Stimulated activated CD8-positive, alpha-beta memory T cell treated with anti-CD3 and anti-CD28 coated beads, Interleukin-7, amount 100 ng/mL, for 48 hours (primary cell): ENCODE measurements at places on chromosomes 3 and 15.

DNA sequence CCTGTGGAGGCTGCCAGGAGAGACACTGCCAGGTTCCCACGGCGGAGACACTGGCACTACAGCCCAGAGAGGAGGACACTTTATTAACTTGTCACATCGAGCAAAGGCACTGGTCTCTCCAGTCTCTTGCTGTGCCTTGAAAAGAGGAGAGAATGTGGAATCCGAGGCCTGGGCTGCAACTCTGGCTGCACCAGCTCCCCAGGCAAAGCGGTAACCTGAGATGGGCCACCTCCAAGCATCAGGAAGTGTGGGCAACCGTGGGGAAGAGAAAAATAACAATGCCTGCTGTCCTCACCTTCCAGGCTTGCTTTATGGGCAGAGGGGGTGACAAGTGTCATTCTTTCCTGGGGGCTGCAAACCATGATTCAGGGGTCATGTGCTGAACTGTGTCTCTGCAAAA is 91.6 kb upstream of the RGMA start:
- DNase-seq = no peak

- no peak for DNase-seq
Observed at GRCh38 chr3:143529018-143529478, 319.2 kb downstream of the SLC9A9 start.

GRCh38 chr3:126451511-126451910 is 24.2 kb downstream of the ZXDC start:
- DNase-seq = no peak

DNA sequence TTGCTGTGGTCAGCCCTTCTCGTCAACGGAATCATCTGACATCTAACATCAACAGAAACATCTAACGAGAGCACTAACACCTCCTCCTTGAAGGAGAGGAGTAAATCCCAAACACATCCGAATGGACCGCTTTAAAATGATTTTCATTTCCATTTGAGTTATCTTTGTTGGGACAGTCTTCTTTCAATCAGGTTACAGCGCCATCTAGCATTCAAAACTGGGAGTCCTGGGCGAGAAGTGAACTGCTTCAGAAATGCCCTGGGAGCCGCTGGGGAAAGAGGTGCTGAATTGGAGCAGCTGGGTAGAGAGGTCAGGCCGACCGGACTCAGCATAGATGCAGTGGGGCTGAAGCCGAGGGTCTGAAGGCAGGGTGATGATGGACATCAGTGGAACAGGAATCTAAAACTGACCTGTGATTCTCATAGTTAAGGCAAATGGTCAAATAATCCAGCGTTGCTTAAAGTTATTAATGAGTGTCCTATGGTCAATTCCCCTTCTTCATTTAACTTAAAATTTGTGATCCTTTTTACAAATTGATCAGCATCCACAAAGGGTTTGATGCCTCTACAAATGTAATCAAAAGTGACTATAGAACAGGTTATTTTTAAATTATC is 170.0 kb upstream of the NDN start:
- peak; percentile 2 for DNase-seq

DNA sequence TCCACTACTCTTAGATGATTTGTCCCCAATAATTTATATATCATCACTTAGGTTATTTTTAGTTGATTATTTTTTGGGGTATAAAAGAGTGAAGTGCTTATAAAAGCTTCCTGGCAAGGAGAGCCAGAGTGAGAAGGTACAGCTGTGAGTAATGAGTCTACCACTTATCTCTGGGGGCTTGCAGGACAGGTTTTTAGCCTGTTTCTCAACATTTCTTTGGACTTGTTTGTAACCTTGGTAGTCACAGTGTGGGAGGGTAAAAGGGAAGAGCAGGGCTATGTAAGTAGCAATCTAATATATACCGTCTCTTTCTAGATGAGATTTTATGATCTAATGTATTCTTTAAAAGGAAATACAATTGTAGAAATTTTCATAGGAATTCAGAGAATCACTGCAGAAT is 321.3 kb upstream of the GOLIM4 start:
- DNase-seq = no peak

DNA sequence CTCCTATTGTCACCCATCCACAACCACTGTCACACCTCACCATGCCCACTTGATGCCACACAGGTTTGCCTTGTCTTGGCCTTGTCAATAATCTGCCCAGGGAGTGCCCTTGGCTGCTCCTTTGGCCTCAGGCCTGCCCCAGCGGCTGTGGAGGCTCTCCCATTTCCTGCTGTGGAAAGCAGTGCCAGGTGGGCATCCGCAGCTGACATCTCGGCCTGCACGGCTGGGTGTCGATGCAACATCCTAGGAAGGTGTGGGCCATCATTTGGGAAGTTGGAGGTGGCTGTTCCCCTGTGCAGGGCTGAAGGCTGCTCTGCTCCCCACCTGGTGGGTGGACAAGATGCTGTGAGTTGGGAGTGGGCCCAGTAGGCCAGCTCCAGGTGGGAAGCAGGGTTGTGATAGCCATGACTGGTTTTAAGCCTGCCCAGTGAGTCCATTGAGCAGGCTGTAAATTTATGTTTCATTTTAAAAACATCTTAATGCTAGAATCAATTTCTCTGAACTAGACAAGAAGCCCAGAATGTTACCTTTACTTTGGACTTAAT is 12.5 kb downstream of the DNAH1 start:
- no peak for DNase-seq

DNA sequence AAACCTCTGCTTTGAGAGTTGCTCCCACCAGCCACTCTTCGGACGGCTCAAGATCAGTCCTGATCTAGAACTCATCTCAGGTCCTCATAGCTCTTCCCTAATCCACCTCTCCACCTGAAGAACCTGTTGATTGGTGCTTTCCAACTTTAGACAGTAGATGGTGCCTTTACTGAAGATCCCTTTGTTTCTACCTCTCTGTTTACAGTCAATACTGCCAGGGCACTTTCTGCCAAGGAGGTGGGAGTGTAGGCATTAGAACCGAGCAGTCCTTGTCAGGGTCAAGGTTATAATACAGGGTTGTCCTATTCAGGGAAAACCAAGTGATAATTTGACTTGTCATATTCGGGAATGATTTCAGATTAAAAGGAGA is 1.2 kb downstream of the CGNL1 start:
- DNase-seq = no peak

DNA sequence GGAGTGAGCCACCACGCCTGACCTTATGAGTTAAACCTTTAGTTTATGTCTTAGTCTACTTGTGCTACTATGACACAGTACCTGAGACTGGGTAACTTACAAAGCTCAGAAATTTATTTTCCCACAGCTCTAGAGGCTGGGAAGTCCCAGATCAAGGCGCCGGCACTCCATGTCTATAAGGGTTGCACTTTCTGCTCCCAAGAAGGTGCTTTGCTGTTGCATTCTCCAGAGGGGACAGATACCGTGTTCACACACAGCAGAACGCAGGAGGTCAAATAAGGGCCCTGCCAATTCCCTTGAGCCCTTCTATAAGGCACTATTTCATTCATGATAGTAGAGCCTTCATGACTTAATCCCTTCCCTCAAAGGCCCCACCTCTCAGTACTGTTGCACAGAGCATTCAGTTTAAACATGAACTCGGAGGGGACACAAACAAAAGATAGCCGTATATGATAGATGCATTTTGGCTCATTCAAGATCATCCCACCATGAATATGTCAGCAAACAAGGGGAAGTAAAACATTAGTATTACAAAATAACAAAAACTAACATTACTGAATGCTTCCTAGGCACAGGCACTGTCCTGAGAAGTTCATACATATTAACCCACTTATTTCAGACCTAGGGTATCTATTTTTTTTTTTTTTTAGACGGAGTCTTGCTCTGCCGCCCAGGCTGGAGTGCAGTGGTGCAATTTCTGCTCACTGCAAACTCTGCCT is 26.5 kb downstream of the PLA1A start:
- DNase-seq = no peak

GRCh38 chr3:102159810-102160451 is 274.9 kb upstream of the ZPLD1 start:
- DNase-seq = no peak

DNA sequence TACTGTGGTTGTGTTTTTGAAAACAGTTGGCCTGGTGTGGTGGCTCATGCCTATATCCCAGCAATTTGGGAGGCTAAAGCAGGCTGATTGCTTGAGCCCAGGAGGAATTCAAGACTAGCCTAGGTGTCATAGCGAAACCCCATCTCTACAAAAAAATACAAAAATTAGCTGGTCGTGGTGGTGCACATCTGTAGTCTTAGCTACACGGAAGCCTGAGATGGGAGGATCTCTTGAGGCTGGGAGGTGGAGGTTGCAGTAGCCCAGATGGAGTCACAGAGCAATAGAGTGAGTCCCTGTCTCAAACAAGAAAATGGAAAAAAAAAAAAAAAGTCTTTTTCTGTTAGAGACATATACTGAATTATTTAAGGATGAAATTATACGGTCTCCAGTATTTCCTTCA is 14.7 kb upstream of the LRRFIP2 start:
- no peak for DNase-seq

- no peak for DNase-seq
Observed at GRCh38 chr3:161043336-161044035, 61.7 kb downstream of the B3GALNT1 start.

DNA sequence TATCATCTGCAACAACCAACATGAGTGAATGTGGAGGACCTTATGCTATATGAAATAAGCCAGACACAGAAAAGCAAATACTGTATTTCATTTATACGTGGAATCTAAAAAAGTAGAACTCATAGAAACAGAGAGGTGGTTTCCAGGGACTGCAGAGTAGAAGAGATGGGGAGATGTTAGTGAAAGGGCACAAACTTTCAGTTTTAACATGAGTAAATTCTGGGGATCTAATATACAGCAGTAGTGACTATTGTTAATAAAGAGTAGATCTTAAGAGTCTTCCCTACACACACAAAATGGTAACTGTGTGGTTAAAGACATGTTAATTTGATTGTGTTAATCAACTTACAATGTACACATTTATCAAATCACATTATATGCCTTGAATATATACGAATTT is 20.9 kb upstream of the MELTF start:
- DNase-seq = no peak

GRCh38 chr15:58381697-58382096 is 50.1 kb upstream of the LIPC start:
- DNase-seq = no peak

- no peak for DNase-seq
Observed at GRCh38 chr3:112471596-112472325, 27.5 kb downstream of the BTLA start.

DNA sequence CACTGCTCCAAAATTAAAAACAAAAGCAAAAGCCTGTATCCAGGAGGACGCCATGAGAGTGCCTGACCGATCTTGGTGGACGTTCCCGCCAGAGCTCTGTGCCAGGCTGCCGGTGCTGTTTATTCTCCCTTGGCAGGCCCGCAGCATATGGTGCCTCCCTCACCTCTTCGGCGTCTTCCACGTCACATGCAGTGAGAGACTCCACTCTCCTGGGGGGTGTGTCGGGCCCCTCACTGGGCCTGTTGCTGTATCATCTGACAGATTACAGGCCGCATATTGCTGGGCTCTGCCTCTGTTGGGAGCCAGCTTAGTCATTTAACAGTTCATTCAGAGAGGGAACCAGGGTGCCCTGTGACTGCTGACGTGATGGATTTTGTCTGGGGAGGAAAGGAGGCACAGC is 86.4 kb upstream of the ARRDC4 start:
- DNase-seq = no peak

DNA sequence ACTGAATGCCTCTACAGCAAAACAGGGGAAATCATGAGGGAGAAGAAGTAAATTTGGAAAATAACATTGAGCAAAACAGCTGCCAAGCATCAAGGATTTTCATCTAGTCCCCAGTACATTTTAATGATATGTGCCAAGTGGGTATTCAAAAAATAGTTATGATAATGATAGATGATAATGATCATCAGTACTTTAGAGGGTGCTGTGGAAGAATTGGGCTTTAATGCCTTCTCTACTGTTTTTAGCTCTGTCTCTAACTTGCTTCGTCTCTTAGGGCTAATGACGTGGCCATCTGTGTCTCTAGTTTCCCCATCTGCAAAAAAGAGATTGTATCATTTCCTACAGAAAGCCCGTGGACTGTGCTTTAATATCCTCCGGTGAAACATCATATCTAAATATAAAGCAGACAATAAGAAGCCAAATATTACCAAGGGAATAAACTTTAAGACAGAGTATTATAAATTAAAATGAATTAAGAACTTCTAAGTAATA is 10.2 kb upstream of the FSIP1 start:
- DNase-seq = no peak
